Activated CD4-positive, alpha-beta T cell treated with anti-CD3 and anti-CD28 coated beads, Interleukin-2, Interleukin-6, amounts not matched to agents 100 ng/mL and 50 ng/mL, durations not matched to agents 16 hours and 8 hours (primary cell): ENCODE measurements at places on chromosomes 2 and 18.

DNA sequence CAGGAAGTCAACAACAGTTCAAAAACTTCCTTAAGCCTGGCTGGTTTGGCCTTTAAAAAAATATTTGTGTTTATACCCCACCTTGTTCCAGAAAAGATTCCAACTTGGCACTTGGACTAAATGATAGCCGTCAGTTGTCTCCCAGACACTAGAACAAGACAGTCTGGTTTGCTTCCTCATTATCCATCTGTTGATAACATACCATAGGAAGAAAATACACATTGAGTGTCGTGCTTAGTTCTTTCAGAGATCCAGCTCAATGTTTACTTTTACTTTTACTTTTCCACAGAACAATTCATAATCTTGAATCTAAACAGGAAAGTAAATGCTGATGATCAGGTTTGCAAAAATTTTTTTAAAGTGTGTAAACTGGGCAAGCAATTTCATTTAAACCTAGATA lies 2.4 kb upstream of the VPS54 start:
- DNase-seq: no peak

DNA sequence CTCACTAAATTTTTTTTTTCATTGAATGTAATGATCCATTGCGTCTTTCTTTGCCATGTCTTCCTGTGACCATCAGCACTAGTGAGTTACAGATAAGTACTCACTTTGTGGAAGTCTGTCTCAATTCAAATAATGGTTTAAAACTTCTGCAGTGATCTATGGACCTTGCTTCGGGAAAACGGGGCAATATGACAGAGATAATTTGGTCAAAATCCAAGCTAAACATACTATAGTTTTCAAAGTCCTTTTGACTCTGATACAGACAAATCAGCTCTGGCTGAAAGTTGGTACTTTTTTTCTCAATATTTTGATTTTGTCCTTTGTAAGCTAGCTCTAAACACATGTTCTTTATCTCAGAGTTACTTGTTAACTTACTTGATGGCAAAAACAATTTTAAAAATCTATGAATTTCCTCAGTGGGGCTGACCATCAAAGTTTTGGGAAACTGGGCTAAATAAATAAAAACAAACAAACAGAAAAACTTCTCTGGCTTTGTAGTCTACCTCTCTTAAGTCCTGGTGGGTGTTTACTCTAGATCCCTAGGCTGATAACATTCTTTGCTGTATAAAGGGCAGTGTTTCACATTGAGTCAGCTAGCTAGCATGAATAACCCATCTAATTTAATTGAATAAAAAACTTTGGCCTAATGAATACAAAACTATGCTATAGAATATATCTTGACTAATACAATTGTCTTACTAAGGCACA lies 327.6 kb downstream of the RDH14 start:
- DNase-seq: no peak

DNA sequence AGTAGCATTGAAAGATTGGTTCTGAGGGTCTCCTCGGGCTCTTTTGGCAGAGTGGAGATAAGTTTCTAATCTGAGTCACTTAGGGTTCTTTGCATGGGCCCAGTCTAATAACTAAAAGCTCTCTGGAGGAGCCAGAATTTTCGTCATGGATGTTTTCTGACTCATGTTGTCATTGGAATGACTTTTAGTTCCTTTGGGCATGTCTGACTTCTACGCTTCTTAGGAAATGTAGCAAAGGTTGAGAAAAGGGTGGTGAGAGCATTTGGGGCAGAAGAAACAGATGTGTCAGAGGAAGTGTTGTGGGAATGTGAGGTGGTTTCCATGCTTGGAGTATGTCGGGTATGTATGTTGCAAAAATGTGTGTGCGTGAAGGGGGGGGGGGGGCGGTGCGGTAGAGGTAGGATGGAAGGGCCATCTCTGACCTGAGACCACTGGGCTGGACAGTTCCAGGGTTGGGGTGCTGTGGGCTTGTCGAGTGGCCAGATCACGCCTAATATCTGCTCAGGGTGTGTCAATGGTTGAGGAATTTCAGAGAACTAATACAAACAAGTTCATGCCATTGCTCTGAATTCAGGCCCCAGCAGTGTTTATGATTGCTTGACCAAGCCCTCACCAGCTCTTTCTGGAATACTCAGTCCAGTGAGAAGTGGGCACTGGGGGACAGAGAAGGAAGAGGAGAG lies 26.9 kb downstream of the KLHL29 start:
- no peak for DNase-seq

- DNase-seq: no peak
Measured at GRCh38 chr2:219902891-219903552, 275.6 kb downstream of the SLC4A3 start.

DNA sequence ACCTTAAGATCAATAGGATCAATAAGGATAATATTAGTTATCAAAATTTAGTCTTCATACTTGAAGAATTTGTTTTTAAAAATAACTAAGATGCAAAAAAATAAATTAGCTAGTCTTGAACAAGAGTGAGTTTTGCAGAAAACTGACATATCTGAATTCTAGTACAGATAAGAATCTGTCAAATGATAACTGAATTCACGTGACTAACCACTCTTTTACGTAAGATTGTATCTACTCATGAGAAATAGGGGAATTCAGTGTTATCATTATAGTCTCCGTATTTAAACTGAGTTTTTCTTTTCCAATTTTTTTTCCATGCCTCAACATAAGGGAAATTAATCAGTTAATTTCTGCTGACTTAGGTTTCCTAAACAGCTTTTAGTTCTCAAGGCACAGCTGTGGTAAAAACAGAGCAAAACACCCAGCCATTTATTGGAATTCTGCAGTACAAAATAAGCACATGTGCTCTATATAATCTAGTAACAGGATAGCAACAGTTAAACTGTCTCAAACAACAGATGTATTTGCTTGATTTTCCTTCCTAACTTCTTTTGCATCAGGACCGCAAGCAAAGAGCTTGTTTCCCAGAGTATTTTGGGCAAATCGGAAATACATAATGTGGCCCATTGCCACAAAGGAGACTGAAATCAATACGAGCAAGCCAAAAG lies 19.1 kb downstream of the SLC40A1 start:
- no peak for DNase-seq

- DNase-seq: no peak
Measured at GRCh38 chr2:217168496-217168895, 308.6 kb upstream of the TNP1 start.

GRCh38 chr2:63058144-63058920 lies 7.7 kb downstream of the OTX1 start:
- no peak for DNase-seq

- no peak for DNase-seq
Measured at GRCh38 chr2:58448845-58449244, 207.7 kb upstream of the FANCL start.

DNA sequence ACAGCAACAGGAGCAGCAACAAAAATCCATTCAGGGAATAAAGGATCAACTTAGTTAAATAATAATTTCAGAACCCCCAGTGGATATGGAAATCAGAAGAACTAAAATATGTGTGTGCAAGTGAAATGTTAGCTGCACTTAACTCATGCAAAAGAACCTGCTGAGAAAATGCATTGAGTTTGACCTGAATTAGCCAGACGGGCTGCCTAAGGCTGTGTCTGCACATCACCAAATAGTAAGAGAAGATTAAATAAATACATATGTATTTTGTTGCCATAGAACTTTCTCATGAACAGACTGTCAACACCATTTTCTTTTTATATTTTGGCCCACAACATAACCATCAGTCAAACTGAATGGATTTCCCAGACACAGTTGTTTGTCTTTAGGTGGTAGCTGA lies 262.0 kb upstream of the PIK3C3 start:
- no peak for DNase-seq

DNA sequence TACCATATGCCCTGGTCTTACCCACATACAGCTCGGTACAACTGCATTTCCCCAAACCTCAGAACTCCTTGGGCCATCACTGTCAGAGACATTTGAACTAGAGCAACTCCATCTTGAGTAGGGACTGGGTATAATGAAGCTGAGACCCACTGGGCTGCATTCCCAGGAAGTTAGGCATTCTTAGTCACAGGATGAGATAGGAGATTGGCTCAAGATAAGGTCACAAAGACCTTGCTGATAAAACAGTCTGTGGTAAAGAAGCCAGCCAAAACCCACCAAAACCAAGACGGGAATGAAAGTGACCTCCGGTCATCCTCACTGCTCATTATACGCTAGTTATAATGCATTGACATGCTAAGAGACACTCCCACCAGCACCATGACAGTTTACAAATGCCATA lies 131.3 kb downstream of the PIK3C3 start:
- no peak for DNase-seq

GRCh38 chr2:191676790-191677645 lies 918 bp upstream of the NABP1 start:
- DNase-seq: peak; percentile 77

DNA sequence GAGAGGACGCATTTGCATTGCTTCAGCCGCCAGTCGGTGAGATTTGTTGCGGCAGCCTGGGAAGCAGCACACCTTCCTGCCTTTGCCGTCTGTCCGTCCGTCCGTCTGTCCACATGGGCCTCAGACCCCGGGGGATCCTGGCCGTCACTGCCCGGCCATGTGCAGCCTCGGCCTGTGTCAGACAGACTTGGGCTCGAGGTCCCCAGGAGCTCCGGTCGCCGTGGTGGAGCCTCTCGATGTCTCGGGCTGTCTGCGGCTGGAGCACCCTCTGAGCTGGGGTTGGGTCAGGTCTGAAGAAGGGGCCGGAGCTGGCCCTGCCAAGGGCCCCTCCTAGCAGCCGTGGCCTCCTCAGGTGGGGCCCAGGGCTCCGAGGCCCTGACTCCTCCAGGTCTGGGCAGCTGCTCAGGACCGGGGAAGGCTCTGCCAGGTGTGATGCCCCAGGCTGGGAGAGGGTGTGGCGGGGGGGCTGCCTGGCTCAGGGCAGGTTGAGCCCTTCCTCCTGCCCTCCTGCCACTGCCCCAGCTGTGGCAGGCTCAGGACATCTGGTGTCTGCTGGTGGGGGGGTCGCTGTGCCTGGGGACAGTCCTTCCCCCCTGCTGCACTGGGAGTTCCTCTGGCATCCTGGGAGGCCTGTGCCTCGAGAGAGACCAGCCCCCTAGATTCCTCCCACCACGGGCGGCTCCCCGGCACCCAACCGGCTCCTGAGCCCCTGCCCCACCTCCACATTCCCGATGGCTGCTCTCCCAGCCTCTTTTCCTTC lies 11.8 kb downstream of the NEU4 start:
- DNase-seq: no peak

GRCh38 chr2:165369131-165369897 lies 100.2 kb upstream of the CSRNP3 start:
- no peak for DNase-seq

GRCh38 chr2:199499005-199499404 lies 41.3 kb upstream of the SATB2 start:
- DNase-seq: no peak

GRCh38 chr18:55406451-55406991 lies 181.5 kb downstream of the TCF4 start:
- DNase-seq: no peak

- no peak for DNase-seq
Measured at GRCh38 chr2:24675338-24675737, 117.9 kb downstream of the PTRHD1 start.

GRCh38 chr18:70578480-70578879 lies 289.6 kb downstream of the SOCS6 start:
- DNase-seq: peak; percentile 1

- no peak for DNase-seq
Measured at GRCh38 chr18:23982155-23983079, 32.1 kb upstream of the TTC39C start.

- no peak for DNase-seq
Measured at GRCh38 chr2:240231838-240232244, 91.4 kb upstream of the OTOS start.

DNA sequence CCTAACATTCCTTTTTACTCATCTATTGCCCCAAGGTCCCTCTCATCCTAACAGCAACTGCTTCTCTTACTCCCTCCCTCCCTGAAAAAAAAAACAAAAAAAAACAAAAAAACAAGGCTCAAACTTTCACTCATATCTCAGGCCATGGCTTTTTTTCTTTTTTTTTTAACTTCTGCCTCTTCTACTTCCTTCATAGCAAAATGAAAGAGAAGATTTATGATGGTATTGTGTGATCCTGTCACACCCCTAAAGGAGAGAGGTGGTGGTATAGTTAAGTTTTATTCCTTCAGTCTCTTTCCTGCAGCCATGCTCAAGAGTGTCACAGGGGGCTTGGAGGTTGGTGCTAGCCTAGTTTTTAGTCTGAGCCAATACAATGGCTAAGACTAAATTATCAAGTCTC lies 21.5 kb upstream of the EPC2 start:
- DNase-seq: no peak

- no peak for DNase-seq
Measured at GRCh38 chr2:130837175-130837810, 579 bp downstream of the ARHGEF4 start.

GRCh38 chr2:71630454-71631328 lies 177.3 kb downstream of the DYSF start:
- DNase-seq: no peak

DNA sequence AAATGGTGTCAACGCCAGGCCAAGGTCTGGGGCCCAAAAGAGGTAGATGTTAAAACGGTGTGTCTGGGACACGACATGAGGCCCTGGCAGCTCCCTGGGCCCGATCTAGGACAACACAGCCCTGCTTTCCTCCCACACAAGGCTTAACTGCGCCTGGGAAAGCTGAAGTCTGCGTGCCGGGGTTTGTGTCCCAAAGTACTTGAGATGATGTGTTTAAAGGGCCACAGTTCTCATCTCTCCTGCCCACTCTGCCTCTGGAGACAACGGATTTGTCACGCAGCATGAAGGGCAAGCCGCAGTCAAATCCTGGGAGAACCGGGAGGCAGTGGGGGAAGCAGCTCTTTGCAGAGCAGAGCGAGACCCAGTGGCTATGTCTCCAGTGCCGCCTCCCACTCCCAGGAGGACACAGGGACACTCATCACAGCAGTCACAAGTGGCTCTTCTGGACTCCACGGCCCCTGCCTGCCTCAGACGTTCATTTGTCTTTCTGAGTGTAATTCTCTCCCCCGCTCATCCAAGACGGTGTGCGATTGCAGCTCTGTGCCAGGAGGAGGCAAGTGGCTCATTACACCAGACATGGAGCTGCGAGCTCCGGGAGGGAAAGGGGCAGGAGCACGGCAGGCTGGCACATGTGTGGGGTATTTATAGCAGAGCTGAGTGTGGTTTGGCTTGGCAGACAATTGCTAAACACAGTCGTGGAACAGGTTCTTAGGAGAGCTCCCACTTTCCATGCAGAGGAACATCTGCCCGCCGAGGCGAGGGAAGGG lies 57.7 kb upstream of the SEMA4C start:
- DNase-seq: no peak

DNA sequence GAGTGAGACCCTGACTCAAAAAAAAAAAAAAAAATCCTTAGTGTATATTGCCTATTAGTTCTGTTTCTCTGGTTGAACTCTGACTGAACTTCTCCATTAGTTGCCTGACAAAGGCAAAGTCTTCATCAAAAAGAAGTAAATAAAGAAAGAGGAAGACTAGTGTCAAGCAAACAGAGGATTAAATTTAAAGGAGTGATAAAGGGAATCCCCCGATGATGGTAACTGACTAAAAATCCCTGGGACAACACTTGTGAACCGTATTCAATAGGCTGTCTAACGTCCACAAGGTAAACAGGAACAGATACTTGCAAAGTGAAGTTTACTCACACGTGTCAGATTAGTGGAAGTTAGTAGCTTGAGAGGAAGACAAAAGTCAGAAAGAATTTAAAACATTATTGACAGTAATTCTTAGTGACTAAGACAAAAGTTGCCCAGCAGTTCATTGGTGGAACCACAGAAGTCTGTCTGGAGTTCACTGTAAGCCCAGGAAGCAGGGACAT lies 26.2 kb upstream of the SPOPL start:
- DNase-seq: no peak

GRCh38 chr18:73153271-73153670 lies 285.5 kb upstream of the NETO1 start:
- no peak for DNase-seq

- DNase-seq: peak; percentile 46
Measured at GRCh38 chr2:42196403-42197267, 27.5 kb downstream of the EML4 start.

- peak; percentile 14 for DNase-seq
Measured at GRCh38 chr2:101113441-101114267, 37.5 kb downstream of the TBC1D8 start.
